ENCODE measurements at places on chromosomes 11 and 22. TPM values are rescaled to one million over a fixed set of nuclear protein-coding genes. Genes with fewer than 3 reads are reported as not detected.

- peak; percentile 85 for DNase-seq
These were observed at the start of gene ANO3 for GRCh38 chr11:26331911-26332571. ANO3 (plus strand) TSS chr11:26332130; CDS start chr11:26332276, 146 bp downstream.

DNA sequence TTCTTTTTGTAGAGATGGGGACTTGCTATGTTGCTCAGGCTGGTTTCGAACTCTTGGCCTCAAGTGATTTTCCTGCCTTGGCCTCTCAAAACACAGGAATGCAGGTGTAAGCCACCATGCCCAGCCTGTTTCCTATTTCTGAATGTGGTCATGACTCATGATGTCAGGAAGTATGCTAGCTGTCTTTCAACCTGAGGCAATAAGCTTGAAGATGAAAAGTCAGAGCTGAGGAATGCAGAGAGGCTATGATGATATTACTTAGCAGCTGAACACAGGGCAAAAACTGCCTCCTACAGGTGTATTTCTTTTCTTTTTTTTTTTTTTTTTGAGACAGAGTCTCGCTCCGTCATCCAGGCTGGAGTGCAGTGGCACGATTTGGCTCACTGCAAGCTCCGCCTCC is 9.0 kb upstream of the NUCB2 start:
- no peak for DNase-seq

- no peak for DNase-seq
These were observed 1486.5 kb downstream of the TBC1D22A start for GRCh38 chr22:48248901-48249455.

GRCh38 chr11:68678031-68678441 is 6.3 kb upstream of the GAL start:
- DNase-seq: no peak

- peak; percentile 94 for DNase-seq
These were observed 2.9 kb downstream of the MYO7A start for GRCh38 chr11:77130763-77131513.

PKP3 gene
- 1.6 TPM for total RNA-seq

RIMBP3B gene
- 16.9 TPM for total RNA-seq

NEFH gene
- total RNA-seq: 16.9 TPM

TMEM25 gene
- total RNA-seq: 46.8 TPM

All from testis (tissue), 5 donors.